Foreskin keratinocyte (primary cell): ENCODE measurements at places on chromosomes 2 and 18.
A peak's percentile ranks its signal among the peaks of the same experiment; 100 is the strongest.

- DNase-seq, result no peak
Measured at GRCh38 chr2:202560200-202560599, 74.6 kb upstream of the FAM117B start.

GRCh38 chr2:8608411-8608954 lies 73.4 kb upstream of the ID2 start:
- DNase-seq, result no peak

GRCh38 chr2:179932786-179933185 lies 71.4 kb upstream of the ZNF385B start:
- DNase-seq, result no peak

- no peak for DNase-seq
Measured at GRCh38 chr2:23924589-23925359, 2.1 kb downstream of the ATAD2B start.

DNA sequence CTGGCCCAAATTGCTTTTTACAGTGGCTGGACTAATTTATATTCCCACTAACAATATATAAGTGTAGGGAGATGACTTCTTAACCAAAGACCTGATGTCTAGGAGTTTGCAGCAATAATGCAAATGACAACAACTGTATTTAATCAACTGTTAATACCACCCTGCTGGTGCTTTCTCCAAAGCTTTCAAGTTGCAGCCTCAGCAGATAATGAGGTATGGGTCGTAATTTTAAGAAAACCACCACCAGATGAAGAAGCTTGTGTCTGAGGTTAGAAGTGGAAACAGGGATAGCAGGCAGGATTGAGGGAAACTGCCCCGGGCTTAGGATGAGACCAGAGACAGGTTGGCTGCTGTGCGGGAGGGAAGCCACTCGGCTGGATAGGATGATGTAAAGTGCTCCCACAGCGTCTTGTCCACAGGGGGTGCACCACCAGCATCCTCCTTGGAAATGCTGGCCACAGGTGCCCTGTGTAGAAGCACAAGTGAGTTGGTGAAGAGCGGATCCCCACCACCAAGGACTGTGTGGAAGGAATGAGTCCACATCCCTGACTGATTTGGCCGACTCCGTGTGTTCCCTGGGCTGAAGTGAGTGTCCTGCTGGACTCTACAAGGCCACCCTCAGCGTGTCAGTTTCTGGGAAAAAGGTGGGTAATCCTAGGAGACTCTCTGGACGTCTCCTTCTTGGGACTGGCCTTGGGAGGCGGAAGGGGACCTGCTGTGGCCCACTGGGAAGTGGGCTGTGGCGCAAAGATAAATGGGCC lies 76.1 kb upstream of the SMAD2 start:
- no peak for DNase-seq

GRCh38 chr2:211545582-211545981 lies 989.2 kb downstream of the CPS1 start:
- no peak for DNase-seq

DNA sequence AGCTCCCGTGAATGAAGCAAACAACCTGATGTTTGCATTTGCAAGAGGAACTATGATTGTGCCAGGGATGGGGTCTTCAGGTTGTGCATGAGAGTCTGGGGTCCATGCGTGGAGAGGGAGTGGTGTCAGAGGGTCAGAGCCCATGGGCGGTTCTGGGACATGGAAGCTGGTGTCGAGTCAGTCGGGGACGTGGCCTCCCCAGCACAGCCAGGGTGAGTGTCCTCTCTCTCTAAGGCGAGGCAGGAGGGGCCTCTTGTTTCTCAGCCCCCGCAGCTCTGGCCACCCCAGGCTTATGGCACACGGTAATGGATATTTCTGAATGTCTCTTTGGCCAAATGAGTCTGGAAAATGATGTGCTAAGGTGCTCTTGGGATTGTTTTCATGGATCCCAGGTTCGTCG lies 118.6 kb downstream of the RTP5 start:
- DNase-seq, result no peak

GRCh38 chr18:74760436-74760835 lies 162.8 kb downstream of the ZNF407 start:
- no peak for DNase-seq

GRCh38 chr2:88195246-88195645 lies 25.1 kb downstream of the THNSL2 start:
- no peak for DNase-seq

DNA sequence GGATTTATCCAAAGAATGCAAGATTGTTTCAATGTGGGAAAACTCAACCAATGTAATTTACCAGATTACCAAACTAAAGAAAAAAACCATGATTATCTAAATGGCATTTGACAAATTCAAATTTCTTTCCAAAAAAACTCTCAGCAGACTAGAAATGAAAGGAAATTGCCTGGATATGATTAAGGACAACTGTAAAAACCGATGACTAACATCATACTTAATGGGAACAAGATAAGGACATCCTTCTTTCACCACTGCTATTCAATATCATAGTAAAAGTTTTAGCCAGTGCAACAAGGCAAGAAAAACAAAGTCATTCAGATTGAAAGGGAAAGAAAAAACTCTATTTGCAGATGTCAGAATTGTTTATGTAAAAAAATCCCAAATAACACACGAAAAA lies 4.4 kb upstream of the CCDC150 start:
- no peak for DNase-seq

GRCh38 chr18:23036660-23037201 lies 98.6 kb upstream of the CABLES1 start:
- DNase-seq, result no peak

GRCh38 chr2:28648671-28649395 lies 102.8 kb upstream of the PPP1CB start:
- DNase-seq, result no peak

- DNase-seq, result no peak
Measured at GRCh38 chr2:218009231-218009630, 6.4 kb upstream of the TNS1 start.

DNA sequence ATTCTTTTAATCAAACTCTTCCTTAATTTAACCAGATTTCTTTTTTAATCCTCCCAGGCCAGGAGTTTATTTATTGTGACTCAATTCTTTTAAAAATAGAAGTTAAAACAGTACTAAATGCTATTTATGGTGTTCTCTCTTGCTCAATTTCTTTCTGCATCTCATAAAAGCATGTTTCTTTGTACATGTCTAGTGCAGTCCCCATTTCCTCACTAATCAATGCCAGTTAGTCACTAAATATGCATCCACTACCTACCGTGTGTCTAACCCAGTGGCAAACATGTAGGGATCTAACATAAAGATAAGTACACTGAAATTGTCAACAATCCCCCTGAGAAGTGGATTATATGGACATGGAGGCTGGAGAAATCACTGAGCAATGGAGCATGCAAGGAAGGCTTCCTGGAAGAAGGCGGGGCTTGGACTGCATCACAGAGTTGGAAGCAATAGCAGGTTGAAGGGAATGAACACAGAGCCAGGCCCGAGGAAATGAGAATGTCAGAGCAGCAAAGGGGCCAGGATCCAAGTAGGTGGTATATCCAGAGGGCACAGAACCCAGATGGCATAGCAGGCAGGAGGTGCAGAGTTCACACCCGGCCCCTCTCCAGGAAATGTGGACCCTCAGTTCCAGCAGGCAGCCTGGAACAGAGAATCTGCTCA lies 105.3 kb upstream of the FOSL2 start:
- no peak for DNase-seq

DNA sequence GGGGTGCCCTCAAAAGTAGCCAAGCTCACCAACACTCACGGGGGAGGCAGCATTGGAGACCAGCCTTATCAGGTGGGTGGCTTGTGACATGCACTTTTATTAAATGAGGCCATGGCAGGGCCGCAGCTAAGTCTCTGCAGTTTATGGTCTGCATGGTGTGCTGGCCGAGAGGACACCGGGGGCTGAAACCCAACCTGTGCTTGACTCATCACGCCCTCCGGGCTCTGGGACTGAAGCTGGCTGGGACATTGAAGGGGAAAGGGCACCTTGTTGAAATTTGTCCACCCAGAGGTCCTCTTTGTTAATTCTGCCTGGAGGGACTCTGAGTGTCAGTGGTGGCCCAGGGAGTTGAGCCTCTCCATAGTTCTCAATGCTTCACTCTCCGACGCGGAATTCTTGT lies 17.7 kb upstream of the NTSR2 start:
- DNase-seq, result no peak

DNA sequence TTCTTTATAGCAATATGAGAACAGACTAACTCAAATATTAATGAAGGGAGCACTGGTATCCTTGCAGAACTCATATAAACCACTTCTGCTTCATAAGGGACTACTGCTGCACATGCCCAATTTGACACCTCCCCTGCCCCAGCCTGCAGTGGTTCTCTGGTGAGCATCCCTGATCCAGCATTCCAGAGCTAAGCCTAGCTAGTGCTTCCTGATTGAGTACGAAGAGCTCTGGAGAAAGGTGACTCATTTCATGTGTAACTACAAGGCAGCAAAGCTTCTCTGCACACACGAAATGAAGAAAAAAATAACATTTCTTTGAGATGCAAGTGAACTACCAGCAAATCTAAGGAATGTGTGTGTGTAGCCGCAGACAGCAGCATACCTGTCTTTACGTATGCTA lies 22.8 kb upstream of the ADNP2 start:
- peak; percentile 55 for DNase-seq

DNA sequence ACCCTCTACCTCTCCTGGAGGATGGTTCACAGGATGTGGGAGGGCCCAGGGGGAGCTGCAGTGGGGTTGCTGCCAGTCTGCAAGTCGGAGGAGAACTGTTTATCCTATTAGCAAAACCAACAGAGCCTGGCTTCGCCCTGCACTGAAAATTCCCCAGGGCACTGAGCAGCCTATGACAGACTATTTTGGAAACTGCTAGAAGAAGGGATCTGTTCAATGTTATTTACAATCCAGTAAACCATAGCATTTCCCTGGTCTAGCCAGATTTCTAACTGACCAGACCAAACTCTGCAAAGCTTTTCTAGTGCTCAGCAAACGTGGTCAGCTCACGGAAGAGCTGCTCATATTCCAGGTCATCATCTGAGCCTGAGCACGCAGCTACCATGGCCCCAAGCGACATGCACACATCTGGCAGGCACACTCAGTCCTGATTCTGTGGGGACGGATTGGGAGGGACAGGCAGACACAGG lies 64.8 kb upstream of the PID1 start:
- no peak for DNase-seq
